Activated naive CD8-positive, alpha-beta T cell treated with anti-CD3 and anti-CD28 coated beads for 36 hours (primary cell): ENCODE measurements at places on chromosomes 2 and 18. TPM values are rescaled to one million over a fixed set of nuclear protein-coding genes. Genes with fewer than 3 reads are reported as not detected.

GRCh38 chr2:65360441-65360840 is 72.0 kb downstream of the SPRED2 start:
- no peak for DNase-seq

DNA sequence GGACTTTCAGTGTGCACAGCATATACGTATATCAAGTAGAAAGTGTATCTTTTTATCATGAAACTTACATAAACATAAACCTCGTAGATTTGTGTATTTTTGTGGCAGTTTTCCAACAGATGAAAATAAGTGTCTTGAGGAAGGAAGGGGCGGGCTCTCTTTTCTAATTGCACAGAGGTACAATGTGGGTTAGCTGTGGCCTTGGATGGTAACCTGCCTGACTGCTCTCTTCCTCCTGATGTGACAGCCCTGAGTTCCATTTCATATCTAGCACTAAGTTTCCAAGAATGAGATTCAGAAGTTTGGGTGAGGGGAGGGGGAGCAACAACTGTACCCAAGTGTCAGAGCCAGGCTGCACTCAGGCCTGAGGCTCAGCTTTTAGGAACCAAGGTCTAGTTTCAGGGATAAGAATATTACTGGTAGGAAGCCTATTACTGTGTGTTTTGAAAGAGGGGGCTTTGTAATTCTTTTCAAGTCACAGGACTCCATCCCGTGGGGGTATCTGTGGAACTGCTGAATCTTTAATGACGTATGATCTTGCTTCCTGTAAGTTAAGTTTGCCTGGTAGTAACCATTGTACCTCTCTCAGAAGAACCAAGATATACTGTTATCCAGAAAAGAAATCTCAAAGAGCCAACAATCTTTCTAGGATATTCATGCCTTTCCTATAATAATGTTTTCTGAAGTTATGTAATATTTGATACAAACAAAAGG is 483.7 kb downstream of the PTPRM start:
- DNase-seq, result no peak

DNA sequence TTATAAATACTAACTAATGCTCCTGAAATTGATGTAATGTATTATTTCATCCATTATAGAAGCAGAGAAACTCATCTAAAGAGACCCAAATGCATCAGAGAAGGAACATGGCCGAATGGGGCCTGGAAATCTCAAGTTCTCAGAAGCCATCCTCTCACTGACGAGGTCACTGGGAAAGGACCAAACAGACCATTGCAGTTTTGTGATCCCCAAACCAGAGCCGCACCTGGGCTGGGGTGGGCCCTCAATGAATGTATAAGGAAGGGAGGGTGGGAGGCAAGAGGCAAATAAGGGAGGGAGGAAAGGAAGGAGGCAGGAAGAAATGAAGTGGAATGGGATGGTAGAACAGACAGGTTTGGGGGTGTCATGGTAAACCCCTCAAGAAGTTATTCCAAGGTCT is 245.3 kb upstream of the ID2 start:
- DNase-seq, result no peak

GRCh38 chr2:174874085-174874484 is 109.8 kb upstream of the CHRNA1 start:
- no peak for DNase-seq

- no peak for DNase-seq
These were observed 234.4 kb downstream of the SOCS6 start for GRCh38 chr18:70523035-70523791.

Gene FBXO48
- 1.5 TPM for total RNA-seq

Gene MYO7B
- 0.88 TPM for total RNA-seq
